ENCODE measurements at places on chromosomes 5 and 9.

GRCh38 chr5:54171645-54172384 lies 138.6 kb downstream of the ARL15 start:
- no peak for DNase-seq

- no peak for DNase-seq
These were observed 29.3 kb upstream of the CRB2 start for GRCh38 chr9:123326662-123327093.

- no peak for DNase-seq
These were observed 101.6 kb upstream of the PCA3 start for GRCh38 chr9:76662476-76663281.

GRCh38 chr5:59275510-59276324 lies 617.8 kb downstream of the PDE4D start:
- no peak for DNase-seq

GRCh38 chr5:177433658-177434217 lies 7.3 kb downstream of the GRK6 start:
- DNase-seq: no peak

GRCh38 chr5:9212605-9213004 lies 333.3 kb downstream of the SEMA5A start:
- DNase-seq: no peak

- DNase-seq: no peak
These were observed 4.8 kb downstream of the USP20 start for GRCh38 chr9:129840034-129840433.

DNA sequence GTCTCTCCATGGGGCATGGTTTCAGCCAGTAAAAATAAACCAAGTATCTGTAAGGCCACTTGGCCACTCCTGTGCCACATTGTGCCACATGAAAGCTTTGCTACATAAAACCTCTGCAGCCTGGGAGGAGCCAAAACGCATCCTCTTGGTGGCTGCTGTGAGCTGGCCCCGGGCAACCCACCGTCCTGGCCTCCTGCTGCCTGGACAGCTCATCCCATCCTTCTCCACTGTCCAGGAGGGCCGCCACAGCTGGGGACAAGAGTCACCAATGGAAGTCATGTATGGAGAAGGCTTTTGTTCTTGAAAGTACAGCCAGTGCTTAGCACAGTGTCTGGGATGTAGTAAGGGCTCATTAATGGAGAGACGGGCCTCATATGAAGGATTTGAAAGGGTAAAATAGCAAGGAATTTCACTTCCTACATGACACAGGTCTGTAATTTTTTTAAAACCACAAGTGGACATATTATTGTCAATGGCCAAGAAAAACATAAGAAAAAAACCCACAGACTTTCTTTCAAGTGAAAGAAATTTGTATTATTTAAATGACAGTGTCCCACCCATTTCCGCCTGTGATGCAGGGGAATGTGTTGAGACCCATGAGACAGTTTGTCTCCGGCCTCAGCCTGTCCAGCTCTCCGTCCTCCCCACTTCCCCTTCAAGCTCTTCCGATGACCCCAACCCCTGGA lies 6.6 kb downstream of the PTGES start:
- no peak for DNase-seq

DNA sequence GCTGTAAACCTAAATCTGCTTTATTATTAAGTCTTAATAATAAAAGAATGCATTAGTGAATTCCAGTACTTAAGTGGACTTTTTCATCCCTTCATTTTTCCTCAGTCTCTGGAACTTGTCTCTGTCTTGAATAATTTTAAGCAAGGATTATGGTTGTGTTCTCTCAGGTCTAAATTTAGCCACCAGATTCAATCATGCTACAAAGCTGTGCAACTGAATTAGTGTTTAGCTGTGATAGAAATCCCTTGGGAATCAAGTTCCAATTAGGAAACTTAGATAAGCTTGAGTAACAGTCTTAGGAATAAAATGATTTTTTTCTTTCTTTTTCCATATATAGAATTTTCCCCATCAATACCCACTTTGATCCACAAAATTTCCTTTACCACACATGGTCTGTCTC lies 104.3 kb downstream of the PLPPR1 start:
- DNase-seq: no peak

DNA sequence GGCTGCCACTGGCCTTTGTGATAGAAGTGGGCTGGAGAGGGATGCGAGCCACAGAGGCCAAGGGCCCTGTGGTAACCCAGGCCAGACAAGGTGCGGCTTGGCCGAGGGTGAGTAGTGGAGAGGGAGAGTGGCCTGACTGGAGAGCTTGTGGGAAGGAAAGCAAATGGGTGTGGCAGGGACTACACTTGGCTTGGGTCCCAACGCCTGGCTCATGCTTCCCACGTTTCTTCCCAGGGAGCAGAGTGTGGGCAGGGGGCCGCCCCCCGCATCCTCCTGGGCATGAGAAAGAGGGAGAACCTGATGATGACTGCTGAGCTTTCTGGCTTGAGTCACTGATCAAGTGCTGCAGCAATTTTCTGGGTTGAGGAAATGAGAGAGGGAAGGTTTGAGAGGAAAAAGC lies 95.7 kb downstream of the ANKH start:
- DNase-seq: no peak

DNA sequence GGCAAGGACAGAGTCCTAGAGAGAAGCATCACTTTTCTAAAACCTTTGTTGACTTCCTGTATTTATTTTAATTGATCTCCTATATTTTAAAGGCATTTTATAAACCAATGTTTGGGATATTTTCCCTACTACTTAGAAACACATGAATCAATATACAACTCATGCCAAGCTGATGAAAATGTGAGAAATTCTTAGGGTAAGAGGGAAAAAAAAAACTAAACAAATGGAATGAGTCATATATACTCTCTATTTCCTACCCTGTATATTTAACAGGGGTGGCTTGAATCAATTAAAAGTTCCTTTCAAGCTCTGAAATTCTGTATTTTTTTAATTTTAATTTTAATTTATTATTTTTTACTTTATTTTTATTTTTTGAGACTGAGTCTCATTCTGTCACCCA lies 19.6 kb downstream of the BAAT start:
- DNase-seq: no peak

- no peak for DNase-seq
These were observed 289.6 kb downstream of the GABRB2 start for GRCh38 chr5:161256957-161257356.

DNA sequence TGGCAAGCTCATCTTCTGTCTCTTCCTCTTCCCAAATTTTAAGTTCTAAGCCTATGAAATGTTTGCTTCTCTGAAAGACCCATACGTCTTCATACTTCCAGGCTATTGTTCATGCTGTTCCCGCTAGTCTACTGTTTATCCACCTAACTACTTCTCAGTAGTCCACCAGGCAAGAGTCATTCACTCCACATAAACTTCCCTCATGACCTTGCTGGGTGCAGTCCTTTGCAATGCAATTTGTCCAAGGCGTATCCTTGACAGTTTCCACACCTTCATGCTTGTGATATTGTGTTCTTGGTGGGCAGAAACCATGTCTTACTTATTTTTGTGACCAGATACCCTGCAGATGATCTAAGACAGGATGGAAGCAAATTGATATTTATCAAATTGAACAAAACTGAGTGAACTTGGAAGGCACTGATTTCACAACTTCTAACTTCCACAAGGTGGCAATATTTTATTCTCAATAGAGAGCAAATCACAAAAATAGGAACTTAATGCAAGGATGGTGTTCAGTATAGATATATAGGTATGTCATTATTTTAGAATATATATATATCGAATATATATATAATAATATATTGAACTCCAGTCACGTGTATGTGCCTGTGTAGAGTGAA lies 30.3 kb downstream of the TYRP1 start:
- no peak for DNase-seq

GRCh38 chr9:132214027-132214622 lies 52.3 kb downstream of the NTNG2 start:
- no peak for DNase-seq

- DNase-seq: no peak
These were observed 149.1 kb downstream of the TLE1 start for GRCh38 chr9:81540142-81540710.

- DNase-seq: no peak
These were observed 113.1 kb downstream of the LIFR start for GRCh38 chr5:38443390-38443789.

GRCh38 chr9:113622600-113623400 lies 159.3 kb downstream of the RGS3 start:
- no peak for DNase-seq

DNA sequence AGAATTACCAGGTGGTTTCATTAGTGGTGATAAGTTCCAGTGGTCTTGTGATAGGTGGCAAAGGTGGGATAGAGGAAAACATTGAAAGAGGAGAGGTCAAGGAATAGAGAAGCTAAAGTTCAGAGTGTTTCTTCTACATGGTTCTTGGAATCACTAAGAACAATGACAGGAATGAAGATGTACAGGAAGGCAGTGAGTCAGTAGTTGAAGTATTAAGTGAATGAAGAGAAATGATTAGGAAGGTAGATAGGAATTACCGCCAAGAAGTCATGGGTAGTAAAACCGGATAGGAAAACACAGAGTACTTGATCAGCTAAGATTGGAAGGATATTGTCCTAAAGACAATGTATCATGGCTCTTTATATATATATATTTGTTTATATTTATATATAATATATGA lies 37.9 kb upstream of the RASA1 start:
- DNase-seq: no peak

GRCh38 chr5:80885396-80886000 lies 74.7 kb upstream of the RASGRF2 start:
- DNase-seq: no peak

DNA sequence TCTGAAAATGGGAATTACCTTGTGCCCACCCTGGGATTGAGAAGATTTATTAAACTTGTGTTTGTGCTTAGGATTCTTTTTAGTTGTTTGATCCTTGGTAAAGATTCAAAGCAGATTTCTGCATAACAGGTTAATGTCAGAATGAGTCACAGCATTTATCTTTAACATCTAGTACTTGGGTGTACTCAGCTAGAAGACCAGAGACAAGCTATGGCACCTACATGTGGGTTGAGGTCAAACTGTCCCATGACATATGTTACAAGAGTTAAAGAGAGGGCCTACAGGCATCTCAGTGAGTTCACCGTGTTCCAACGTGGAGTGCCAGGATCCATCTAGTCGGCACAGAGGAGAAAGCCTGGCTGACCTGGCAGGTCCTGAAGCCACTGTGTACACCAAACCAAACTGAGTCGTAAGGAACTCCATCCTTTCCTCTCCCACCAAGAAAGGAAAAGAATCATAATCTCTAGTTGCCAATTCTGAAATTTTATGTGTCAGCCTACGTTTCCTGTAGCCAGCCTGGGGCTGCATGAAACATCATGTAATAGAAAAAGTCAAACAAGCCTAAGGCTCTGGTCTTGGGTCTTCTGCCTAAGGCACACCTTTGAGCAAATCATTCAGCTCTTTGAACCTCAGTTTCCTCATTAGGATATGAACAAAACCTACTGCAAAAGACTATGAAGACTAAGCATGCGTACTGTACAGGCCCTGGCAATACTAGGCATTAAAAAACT lies 73.7 kb downstream of the RCL1 start:
- DNase-seq: no peak

DNA sequence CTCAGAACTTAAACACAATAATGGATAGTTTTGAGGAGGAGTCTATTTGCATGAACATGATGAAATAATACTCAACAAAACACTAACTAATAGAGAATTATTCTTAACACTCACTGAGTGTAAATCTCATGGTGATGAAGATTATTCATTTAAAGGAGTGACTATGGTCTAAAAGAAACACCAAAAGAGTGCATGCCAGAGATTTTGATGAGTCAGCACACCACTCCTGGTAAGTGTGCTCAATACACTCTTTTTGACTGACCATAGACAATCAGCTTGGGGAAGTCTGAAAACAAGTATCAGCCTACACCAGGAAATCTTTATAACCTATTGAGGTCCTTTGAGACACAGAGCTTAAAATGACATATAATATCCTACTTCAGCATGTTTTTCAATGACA lies 6.8 kb upstream of the FST start:
- no peak for DNase-seq

- no peak for DNase-seq
These were observed 81.3 kb downstream of the STK10 start for GRCh38 chr5:172106511-172107356.

DNA sequence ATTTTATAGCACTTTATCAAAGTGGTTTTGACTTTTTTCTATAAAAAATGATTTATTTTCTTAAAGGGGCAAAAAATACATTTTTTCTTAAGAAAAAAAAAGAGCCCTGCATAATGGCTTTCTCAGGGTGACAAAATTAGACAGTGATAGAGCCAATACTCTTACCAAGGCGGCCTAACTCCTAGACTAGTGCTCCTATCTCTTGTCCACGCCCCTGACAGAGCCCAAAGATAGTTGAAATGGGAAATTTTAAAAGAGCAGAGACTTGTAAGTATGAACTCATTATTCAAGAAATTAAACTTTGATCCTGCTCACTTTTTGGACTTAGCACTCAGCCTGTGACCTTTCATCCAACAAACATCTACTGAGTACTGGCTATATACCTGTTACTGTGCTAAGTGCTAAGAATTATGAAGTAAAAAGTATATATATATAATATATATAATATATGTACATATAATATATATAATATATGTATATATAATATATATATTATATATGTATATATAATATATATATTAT lies 1.2 kb downstream of the INVS start:
- no peak for DNase-seq

- DNase-seq: no peak
These were observed 15.0 kb upstream of the GPX3 start for GRCh38 chr5:151005187-151005949.

DNA sequence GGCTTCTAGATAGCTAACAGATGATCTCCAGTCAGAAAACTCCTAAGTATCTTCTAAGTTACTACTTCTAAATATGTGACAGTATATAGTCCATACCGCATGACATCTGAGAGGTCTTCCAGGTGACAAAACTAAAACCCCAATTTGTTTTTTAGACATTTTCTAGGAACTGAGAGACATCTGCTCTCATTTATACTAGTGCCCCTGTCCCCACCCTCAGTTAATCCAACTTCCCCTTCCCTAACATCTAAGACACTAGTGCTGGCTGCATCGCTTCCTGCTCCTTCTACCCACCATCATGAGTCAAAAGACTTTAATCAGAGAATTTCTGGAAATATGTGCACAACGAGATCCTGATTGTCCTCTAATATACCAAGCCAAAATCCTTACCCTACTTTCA lies 37.9 kb downstream of the FBXW11 start:
- no peak for DNase-seq

GRCh38 chr5:152593388-152593787 lies 188.3 kb upstream of the NMUR2 start:
- no peak for DNase-seq

DNA sequence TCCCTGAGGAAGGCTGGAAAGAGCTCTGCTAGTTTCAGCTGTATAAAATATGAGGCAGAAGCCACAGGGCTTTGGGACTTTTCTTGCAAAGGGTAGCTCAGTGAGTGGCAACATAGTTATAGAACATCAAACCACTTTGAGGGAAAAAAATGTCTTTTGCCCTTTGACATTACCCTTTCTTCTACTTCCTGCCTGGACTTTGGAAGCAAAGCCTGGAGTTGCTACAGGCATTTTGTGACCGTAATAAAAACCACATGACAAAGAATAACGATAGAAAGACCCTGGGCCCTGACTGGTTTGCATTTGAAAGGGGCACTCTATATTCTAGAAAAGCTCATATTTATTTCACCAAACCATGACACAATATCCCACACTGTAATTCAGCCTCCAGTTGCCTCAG lies 440.9 kb downstream of the DIRAS2 start:
- DNase-seq: no peak
